AML-193 (cell line): ENCODE measurements at places on chromosomes 2 and 18.

DNA sequence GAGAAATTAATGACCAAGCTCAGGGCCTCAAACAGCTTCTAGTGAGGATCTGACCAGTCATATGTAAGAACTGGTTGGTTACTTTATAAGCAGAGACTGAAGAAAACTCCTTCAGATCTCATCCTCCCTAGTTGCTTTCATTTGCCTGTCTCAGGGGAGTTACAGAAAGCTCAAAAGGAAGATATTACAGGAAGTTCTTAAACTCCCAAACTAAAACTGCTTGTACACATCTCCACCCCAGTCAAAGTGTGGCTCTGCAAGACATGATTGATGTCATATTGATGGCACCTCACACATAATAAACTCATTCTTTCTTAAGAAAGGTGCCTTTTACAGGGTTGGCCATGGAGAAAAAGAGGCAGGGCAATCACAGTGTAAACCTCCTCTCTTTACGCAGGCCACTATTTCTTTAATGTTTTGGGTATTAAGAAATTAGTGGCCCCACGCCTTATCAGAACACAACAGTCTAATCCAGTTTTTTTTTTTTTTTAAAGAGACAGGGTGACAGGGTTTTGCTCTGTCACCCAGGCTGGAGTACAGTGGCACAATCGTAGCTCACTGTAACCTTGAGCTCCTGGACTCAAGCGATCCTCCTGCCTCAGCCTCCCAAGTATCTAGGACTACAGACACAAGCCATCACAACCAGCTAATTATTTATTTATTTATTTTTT is 62.6 kb upstream of the STK17B start:
- peak; percentile 6 for DNase-seq

GRCh38 chr2:56287974-56288373 is 104.2 kb downstream of the CCDC85A start:
- DNase-seq = no peak

DNA sequence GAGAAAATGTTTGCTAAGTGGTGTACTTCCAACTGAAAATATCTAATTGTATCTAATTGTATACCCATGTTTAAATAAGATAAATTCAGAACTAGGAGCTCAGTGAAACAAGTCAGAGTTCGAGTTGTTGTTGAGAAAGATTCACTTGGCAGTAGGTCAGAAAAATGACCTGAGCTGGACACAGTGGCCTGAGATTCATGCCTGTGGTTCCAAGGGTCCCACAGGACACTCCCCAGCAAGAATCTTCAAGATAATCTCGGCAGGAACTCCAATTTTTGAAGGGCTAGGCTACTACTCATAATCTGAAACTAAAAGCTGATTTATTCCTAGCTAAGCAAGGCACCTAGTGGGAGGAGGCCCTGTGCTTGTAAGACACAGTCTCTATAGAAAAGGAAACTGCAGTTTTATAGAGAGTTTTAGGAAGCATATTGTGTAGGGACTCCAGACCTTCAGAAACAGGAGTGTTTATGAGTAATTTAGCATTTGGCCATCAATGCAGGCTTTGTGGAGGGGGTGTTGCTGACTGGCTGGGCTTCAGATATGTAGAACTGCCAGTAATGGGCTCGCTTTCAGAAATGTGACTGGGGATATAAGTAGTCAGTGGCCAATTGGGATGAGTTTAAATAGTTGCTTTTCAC is 43.2 kb downstream of the SP140 start:
- no peak for DNase-seq

- DNase-seq = no peak
These were observed 46.6 kb downstream of the BCL2L11 start for GRCh38 chr2:111167076-111167862.

- DNase-seq = no peak
These were observed 54.3 kb upstream of the BZW1 start for GRCh38 chr2:200757399-200757798.

- DNase-seq = no peak
These were observed 73.2 kb downstream of the TGFA start for GRCh38 chr2:70480468-70480867.

DNA sequence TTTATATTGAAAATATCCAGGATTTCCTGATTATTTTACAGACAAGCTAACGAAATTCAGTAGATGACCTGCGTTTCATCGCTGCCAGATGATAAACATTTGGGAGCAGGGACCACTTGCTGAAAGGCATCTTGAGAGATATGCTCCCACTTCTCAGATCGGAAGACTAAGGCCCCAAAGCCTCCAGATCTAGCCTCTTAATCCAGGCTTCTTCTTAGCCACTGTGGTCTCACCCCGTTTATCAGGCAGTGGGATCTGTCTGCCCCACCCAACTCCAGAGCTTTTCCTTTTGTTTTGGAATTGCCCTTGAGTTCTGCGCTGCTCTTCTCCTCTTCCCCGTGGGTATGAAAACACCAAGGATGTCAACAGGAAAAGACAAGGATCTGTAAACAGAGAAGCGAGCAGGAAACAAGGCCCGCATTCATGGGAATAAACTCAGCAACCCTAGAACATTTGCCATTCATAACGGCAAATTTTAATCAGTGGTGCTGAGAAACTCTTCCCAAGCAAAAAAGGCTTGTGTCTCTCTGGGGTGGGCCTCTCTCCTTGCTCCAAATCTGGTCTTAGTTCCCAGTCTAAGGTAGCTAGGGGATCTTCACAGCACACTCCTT is 21.4 kb downstream of the MYL12B start:
- no peak for DNase-seq

DNA sequence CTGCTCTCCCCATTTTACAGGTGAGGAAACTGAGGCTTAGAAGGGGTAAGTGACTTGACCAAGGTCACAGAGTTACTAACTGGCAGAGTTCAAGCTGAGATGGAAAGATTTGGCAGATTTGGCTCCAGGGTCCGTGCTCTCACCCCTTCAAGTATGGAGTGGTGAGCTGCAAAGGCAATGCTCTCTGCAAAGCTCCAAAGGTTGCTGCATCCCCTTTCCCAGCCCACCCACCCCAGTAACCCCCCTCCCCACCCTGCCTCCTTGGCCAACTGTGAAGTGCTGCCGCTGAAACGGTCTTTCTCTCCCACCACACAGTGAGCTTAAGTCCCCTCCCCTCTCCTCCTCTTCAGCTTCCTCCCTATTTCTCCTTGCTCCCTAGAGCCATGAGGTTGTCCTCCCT is 152.8 kb downstream of the CAPN13 start:
- no peak for DNase-seq

DNA sequence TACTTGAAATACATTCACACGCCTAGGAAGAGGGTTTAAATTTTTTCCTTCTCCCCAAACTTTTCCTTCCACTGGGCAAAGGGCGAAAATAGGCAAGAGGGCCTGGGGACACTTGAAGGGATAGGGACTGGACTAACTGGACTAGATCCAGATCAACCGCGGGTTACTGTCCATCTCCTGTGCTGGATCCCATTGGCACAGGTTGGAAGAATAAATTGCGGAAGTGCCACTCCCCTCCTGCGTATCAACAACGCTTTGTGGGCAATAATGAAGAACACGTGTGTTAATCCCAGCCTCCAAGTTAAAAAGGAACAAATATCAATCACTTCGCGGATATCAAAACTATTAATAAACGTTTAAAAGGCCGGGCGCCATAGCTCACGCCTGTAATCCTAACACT is 1.7 kb upstream of the FZD5 start:
- DNase-seq = no peak

- no peak for DNase-seq
These were observed 174.9 kb downstream of the RAB3GAP1 start for GRCh38 chr2:135226961-135227360.

GRCh38 chr2:10514743-10515142 is 66.6 kb upstream of the ODC1 start:
- DNase-seq = no peak

- no peak for DNase-seq
These were observed 695.6 kb upstream of the GCFC2 start for GRCh38 chr2:76406134-76406855.

DNA sequence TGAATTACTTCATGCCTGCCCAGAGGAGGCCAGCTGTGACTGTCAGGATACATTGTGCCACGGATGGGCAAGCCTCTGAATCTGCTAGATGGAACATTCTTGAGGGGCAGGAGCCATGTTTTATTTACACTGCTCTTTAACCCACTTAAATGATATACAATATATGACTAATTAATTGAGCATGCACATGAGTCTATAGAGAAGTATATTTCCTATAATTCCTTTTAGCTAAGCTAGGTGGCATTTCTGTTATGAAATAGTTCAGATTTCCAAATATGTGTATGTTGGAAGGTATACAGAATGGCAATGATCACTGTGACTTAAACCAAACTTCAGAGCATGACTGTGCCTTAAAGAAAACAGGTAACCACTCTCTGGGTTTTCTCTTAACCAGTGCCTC is 131.7 kb downstream of the RAB3GAP1 start:
- DNase-seq = no peak
